NCI-H2081 treated with DMSO at 0.1 percent for 48 hours (cell line): ENCODE measurements at places on chromosomes 6 and 20.

DNA sequence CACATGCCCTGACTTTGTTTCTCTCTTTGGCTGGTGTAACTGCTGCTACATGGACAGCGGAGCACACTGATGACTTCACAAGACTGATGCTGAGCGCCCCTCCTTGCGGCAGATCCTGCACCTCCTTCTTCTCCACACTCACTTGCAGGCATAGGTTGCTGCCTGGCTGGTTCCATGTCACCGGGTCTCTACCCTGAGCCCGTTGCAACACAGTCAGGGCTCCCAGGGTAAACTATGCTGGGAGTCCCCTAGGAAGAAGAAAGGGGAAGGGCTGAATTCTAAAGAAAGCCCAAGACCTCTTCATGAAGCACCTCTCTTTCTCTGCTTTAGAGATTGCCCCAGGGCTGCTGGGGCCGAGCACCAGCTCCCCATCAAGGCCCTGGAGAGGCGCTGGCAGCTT lies 83.3 kb upstream of the DUSP22 start:
- no peak for DNase-seq

GRCh38 chr20:59386809-59387208 lies 86.4 kb downstream of the EDN3 start:
- DNase-seq = no peak

- DNase-seq = peak; percentile 40
These were observed 1.6 kb upstream of the ATXN1 start for GRCh38 chr6:16762550-16763477.

- no peak for DNase-seq
These were observed 632 bp downstream of the CGAS start for GRCh38 chr6:73451223-73452106.

DNA sequence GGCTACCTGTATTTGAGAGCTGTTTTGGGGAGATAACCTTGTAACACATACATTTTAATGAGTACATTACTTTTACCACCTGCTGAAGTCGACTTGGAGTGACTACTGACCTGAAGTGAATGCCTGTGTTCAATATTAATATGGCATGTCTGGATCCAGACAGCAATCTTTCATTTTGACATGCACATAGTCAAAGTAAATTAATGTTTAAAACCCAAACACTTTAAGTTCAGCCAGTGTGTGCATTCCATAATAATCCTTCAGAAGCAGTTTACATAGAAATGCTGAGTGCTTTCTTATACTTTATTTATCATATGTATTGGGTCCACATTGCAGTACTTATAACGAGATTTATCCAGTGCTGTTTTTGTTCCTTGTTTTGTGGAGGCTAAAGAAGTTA lies 38.0 kb downstream of the CDKAL1 start:
- no peak for DNase-seq

- DNase-seq = no peak
These were observed 195.2 kb upstream of the PROKR2 start for GRCh38 chr20:5511930-5512329.

GRCh38 chr20:32449057-32449889 lies 91.1 kb downstream of the ASXL1 start:
- no peak for DNase-seq

- DNase-seq = no peak
These were observed 38.0 kb downstream of the COL12A1 start for GRCh38 chr6:75167851-75168250.

DNA sequence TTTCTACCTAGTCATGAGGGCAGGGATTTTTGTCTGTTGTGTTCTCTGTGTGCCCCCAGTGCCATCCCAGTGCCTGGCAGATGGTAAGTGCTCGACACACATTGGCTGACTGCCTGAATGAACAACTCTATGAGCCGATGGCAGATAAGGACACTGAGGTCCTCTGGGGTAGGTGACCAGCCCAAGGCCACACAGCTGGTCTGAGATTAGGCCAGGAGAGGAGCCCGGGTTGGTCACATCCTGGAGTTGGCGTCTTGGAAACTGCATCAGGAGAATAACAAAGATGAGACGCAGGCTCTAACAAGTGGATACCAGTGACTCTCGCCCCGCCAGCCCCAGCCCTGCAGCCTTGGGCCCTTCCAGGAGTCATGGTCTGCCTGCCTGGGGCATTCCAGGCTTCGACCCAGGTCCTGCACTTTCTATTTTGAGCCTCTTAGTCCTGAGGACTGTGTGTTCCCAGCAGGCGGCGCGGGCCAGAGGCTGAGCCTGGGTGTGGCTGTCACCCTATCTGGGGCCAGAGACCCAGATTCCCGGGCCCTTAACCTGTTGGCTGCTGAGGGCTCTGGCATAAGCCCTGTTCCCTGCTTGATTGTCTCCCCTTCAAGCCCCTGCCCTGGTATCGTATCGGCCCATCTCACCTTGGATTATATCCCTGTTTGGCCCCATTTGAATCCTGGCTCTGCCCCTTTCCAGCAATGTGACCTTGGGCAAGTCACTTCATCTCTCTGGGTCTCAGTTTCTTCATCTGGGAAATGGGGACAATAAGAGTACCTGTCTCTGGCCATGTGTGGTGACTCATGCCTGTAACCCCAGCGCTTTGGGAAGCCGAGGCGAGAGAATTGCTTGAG lies 88.3 kb downstream of the CEBPB start:
- no peak for DNase-seq

- DNase-seq = no peak
These were observed 556.9 kb downstream of the CD83 start for GRCh38 chr6:14674458-14674857.

GRCh38 chr20:45629496-45630100 lies at the start of gene WFDC10A:
Gene WFDC10A (plus strand): TSS chr20:45629739. CDS start chr20:45629814, 75 bp downstream.
- no peak for DNase-seq

DNA sequence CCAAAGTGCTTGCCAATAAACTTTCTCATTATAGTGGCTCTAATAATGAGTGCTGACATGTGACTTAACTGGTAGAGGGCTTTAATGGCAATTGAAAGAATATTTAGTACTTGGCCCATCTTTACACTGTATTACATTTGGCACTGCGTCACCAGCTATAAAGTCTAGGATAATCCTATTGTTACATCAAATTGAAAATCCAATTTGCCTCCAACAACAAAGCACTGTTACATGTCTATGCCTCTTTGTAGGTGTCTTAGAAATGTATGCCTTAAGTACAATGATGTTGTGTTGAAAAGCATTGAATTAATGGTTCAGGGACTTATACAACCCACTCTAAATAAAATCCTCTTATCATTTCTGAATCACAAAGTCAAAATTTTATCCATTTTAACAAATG lies 420.4 kb upstream of the JAG1 start:
- DNase-seq = no peak

DNA sequence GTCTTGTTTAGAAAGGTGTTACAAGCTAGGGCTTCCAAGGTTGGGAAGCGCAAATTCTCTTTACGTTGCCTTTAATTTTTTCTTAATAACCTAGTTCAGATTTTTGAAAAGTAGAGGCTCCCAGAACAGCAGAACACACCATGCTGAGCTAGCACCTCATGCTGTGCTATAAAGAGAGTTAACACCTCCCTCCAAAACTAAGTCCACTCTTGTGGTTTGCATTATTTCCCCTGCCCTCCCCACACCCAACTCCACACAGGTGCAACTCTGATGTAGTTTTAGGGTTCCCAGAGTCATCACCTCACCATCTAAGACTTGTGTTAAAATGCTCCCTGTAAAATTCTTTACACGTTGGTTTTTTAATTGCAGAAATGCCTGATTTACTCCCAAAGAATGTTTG lies 459.4 kb upstream of the JARID2 start:
- no peak for DNase-seq

GRCh38 chr20:2805689-2806350 lies 5.4 kb upstream of the CPXM1 start:
- no peak for DNase-seq

DNA sequence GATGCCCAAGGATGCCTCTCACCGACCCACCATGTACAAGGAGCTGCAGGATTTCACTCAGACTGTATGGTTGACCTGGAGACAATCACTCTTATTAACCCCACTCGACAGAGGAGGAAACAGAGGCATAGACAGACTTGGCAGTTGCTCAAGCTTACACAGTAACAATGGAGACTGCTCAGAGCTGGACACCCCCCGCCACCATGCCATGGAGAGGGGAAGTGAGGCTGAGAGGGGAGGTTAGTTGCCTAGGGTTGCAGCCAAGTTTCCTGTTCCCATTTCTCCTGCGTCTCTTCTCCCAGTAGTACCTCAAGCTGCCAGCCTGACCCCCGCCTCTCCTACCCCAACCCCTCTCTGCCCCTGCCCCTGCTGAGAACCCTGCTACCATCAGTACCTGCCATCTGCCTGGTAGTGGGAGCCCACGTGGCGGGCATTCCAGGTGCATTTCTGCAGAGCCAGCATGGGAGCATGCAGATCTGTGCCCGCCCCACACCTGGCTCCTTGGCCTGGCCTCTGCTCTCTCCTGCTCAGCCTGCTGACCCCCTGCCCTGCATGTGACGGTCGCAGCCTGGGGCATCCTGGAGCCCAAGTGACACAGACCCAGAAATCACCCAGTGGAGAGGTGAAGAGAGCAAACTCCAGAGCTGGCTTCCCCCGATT lies 157.7 kb downstream of the PREX1 start:
- no peak for DNase-seq

- DNase-seq = no peak
These were observed 5.2 kb upstream of the ADRM1 start for GRCh38 chr20:62297449-62298227.

DNA sequence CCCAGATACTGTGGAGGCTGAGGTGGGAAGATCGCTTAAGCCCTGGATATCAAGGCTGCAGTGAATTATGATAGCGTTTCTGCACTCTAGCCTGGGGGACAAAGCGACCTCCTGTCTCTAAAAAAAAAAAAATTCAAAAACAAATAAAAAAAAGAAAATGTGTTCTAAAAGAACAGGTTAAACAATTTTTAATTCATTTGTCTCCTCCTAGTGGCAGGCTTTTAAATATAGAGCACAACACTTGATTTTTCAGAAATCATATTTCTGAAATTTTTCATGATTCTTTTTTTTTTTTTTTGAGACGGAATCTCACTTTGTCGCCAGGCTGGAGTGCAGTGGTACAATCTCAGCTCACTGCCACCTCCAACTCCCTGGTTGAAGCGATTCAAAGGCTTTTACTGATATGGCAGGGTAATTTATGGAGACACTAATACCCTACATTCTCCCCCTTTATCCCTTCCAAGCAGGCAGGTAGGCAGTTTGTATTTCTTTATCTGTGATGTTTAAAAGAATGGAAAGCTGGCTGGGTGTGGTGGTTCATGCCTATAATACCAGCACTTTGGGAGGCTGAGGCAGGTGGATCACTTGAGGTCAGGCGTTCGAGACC lies 8.7 kb upstream of the GTF3C6 start:
- no peak for DNase-seq

DNA sequence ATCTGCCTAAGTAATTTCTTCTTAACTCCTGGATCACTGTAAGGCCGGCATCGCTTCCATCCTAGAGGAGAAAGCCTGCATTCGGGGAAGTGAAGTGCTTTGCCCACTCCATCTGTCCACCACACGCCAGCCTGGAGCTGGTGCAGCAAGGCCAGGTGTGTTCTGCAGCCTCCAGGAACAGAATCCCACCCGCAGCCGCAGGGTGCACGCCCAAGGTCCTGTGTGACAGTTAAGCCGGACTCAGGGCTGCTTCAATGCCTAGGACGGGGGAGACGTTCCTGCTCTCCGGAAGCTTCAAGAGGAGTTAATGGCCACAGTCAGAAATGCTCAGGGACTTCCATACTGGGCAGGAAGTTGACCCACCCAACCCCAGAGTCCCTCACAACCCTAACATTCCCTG lies 86.1 kb upstream of the QKI start:
- DNase-seq = no peak

GRCh38 chr6:110938171-110938570 lies 20.3 kb upstream of the GTF3C6 start:
- no peak for DNase-seq

DNA sequence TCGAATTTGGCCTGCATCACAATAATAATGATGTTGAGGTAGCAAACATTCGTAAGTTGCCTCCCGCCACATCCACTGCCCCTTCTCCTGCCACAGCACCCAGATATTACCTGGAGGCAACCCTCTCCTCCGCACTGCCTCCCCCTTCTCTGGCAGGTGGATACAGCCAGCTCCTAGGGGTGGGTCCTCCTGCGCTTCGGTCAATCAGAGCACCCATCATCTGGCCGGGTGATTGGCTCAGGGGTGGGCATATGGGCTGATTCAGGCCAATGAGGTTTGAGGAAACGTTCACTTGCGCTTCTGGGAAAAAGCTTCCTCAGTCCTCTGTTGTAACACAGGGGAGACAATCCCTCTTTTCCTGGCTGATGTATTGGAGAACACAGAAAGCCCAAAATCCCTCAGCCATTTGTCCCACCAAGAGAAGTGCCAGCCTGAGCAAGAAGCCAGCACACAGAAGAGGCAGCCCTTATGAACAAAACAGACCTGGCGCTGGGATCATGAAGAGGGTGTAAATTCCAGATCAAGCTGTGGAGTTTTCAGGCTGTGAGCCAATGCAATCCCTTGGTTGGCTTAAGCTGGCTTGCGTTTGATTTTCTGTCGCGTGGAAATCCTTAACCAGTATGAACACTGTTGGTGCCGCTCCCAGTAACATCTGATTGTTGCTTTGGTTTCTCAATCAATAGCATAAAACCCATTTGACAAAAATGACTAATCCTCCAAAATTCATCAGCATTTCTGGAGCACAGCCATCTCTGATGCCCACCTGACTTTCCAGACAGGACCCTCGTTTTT lies 82.2 kb downstream of the PRDM1 start:
- DNase-seq = no peak

GRCh38 chr20:53050338-53050737 lies 78.2 kb downstream of the TSHZ2 start:
- DNase-seq = no peak
